ENCODE measurements at places on chromosomes 7 and 10. TPM values are rescaled to one million over a fixed set of nuclear protein-coding genes. Genes with fewer than 3 reads are reported as not detected.

Gene CPA2
- 4.2 TPM for polyA plus RNA-seq

Gene ADRA2A
- 99.6 TPM for polyA plus RNA-seq

Gene MEOX2
- polyA plus RNA-seq = 13.4 TPM

Gene VIPR2
- polyA plus RNA-seq = 4.6 TPM

Gene STEAP1
- 4.3 TPM for polyA plus RNA-seq

Gene COBL
- polyA plus RNA-seq = 4.8 TPM

Gene SORCS1
- polyA plus RNA-seq = 0.16 TPM

Gene TACC2
- 34.9 TPM for polyA plus RNA-seq

Gene CCL24
- polyA plus RNA-seq = 0.20 TPM

Gene FGL2
- polyA plus RNA-seq = 14.4 TPM

Gene RBP3
- not detected for polyA plus RNA-seq

Gene CDNF
- polyA plus RNA-seq = 2.1 TPM

Gene ELAPOR2
- 4.0 TPM for polyA plus RNA-seq

Gene SPDYE5
- polyA plus RNA-seq = not detected

Gene INTS15
- polyA plus RNA-seq = 14.3 TPM

Gene PILRB
- 59.0 TPM for polyA plus RNA-seq

Gene FAM180A
- 0.07 TPM for polyA plus RNA-seq

Gene OR2A42
- not detected for polyA plus RNA-seq

Gene BLVRA
- 92.0 TPM for polyA plus RNA-seq

Gene RNF133
- polyA plus RNA-seq = 0.10 TPM

Gene SORBS1
- polyA plus RNA-seq = 508 TPM

Gene CABCOCO1
- not detected for polyA plus RNA-seq

Gene ST8SIA6
- polyA plus RNA-seq = 0.33 TPM

Gene ZSCAN25
- polyA plus RNA-seq = 4.7 TPM

Gene PLCE1
- 0.93 TPM for polyA plus RNA-seq

Measured in adipose tissue (tissue), 3 donors.